CD8-positive, alpha-beta T cell (primary cell): ENCODE measurements at places on chromosomes 4 and X.

GRCh38 chr4:94621491-94622080, 136.2 kb upstream of the BMPR1B start:
- DNase-seq, result no peak

DNA sequence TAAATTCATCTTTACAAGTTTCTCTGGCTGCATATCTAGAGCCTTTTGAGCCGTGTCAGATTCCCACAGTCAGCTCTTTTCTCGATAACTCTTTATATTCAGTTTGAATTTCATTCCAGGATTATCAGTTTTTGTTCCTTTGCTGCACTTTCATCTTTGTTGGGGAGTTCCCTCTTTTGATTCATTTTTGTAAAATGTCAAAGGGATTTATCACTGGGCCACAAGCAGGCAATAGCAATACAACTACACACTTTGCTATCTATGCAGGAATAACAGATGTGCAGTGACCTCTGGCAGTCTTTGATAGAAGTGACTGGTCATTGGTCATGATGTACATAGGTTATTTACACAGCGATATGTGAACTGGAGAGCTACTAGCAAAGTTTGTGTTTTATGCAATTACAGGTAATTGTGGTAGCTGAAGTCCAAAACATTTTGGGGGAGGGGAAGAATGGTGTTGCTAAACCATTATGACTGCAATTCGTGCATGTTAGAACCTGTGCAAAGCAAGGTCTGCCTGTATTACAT, 43.8 kb downstream of the HPGDS start:
- no peak for DNase-seq

GRCh38 chr4:187188118-187188517, 464.5 kb upstream of the FAT1 start:
- DNase-seq, result no peak

- DNase-seq, result no peak
Observed at GRCh38 chr4:26779224-26779623, 81.4 kb upstream of the STIM2 start.

DNA sequence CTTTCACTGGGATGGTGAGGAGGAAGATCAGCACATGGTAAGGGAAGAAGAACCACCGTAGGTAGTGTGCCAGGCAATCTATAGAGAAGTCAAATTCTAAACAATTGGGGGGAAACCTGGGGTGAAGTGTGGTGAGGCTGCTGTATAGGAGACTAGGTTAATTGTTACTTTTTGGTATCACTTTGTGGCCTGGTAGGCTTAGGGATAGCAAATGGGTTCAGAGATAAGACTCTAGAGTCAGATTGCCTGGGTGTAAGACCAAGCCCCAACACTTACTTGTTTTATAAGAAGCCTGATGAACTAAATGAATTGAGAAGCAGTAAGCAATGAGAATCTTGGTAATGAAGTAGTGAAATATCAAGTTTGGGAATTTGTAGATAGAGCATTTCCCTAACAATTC, 8.7 kb downstream of the SMAD1 start:
- no peak for DNase-seq
